ENCODE measurements at places on chromosomes 1 and 21. TPM values are rescaled to one million over a fixed set of nuclear protein-coding genes. Genes with fewer than 3 reads are reported as not detected.
A peak's percentile ranks its signal among the peaks of the same experiment; 100 is the strongest.

Gene DNAH14
- total RNA-seq: 9.2 TPM

- no peak for DNase-seq
Measured at GRCh38 chr1:60265560-60266535, 192.3 kb upstream of the C1orf87 start.

GRCh38 chr1:162927421-162927820 is 66.4 kb upstream of the CCDC190 start:
- no peak for DNase-seq

DNA sequence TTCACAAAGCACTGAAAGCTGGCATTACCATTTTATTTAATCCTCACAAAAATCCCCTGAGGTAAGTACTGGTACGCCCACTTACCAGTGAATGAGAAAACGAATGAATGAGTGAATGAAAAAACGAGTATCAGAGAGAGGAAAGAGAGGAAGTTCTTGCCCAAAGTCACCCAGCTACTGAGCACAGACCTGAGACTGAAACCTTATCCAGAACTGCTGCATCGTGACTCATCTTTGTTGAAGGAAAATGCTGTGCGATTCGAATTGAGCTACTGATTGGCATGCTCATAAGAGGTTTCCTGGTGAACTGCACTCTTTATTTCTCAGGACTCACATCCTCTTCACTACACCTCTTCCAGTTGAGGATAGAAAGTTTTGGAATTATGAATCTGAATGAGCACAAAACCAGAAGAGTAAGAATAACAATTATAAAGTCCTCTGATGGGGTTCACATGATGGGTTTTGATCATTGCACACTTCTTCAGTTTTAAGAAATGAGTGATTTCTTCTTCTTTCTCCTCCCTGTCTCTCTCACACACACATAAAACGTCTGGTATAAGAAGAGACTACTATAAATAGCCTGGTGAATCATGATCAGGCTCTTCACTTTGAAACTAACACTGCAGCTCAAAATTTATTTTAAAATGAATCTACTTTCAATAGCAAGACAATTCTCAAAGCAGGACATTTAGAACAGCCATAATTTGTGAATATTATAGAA is 32.1 kb downstream of the IL12RB2 start:
- no peak for DNase-seq

- no peak for DNase-seq
Measured at GRCh38 chr1:244862354-244862698, 2.0 kb downstream of the HNRNPU start.

DNA sequence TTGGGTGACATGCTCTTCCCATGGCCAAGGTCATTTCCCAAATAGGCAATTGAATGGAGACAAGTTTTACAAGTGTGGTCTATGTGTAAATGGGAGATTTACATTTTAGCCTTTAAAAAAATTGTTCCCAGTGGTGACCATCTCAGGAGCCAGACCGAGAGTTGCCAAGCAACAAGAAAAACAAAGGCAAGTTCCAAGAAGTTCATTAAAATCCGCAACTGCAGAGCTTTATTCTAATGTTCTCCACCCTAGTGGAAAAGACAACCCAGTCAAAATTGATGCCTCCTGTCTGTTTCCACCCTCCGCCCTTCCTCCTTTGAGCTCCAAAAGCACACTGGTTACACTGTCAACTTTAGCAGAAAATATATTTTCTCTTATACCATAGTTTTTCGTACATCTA is 33.2 kb upstream of the CD55 start:
- DNase-seq: no peak

DNA sequence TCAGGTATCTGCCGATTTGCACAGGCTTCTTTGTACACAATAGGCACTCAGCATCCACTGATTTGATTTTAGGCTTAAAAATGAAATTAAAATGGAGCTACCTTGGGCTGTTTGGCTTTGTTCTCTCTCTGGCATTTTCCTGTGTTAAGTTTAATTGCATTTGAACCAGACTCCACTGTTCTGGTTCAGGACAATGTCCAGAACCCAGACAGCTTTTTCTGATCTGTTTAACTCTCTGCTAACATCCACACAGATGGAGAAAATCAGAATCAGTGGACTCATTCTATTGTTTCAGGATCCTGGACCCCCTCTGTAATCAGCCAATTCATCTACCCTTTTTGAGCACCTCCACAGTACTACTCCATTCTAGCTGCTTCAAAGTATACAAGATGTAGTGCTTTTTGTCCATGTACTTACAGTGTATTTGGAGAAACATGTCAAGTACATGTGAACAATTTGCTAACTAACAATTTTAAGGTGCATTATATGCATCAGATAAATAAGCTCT is 248.1 kb downstream of the PTBP2 start:
- DNase-seq: no peak

DNA sequence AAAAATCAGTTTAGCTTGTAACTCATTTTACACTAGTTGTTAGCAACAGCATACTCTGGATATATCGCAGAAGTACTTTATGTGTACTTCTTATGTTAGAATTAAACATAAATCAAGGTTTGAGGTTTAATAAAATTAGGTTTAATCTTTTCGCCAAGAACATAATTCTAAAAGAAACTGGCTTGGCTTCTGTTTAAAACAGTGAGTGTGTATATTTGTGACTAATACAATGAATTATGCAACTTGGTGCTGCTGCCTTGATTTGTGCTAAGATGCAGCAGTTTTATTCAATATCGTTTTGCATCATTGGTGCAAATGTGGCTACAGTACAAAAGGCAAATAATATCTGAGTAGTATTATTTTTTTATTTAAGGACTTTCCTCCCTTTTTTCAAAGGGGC is 44.8 kb downstream of the USP25 start:
- DNase-seq: no peak

DNA sequence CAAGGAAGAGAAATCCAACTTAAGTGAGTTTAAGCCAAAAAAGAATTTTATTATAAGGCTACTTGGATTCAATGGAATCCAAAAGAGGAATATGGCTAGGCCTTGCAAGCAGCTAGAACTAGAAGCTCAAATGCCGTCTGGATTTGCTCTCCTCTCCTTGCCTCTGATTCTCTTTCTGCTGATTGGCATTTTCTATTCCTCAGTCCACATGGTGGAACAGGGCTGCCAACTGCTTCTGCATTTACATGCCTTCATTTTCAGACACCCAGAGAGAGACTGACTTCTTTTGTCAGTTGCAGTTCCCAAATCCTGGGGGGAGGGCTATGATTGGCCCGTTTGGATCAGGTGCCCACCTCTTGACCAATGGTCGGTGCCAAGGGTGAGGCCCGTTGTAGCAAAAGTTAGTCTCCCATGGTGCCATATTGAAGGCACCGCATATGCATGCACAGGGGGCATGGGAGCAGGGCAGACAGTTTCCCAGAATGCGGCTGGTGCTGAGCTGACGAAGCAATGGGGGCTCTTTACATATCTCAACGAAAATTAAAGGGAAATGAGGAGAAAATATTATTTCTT is 18.3 kb downstream of the ZBTB18 start:
- no peak for DNase-seq

- no peak for DNase-seq
Measured at GRCh38 chr21:46205766-46206162, 21.5 kb upstream of the SPATC1L start.

DNA sequence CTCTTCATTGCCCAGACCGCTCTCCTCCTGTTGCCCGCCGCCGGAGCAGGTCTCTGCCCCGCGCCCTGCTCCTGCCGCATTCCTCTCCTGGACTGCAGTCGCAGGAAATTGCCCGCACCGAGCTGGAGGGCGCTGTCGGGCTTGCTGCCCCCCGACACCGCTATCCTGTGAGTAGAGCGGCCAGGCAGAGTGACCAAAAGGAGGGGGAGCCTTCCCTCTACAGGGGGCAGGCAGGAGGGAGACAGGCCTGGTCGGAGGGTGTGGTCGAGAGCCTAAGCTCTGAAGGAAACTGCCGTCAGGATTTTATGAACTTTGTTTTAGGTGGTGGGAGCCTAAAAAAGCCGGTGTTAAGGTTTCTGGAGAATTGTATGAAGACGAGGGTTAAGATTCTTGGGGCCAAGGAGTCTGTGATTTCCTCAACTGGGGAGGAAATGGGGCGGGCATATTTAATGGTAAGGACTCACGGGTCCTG is 517 bp downstream of the LRIG2 start:
- peak; percentile 69 for DNase-seq

DNA sequence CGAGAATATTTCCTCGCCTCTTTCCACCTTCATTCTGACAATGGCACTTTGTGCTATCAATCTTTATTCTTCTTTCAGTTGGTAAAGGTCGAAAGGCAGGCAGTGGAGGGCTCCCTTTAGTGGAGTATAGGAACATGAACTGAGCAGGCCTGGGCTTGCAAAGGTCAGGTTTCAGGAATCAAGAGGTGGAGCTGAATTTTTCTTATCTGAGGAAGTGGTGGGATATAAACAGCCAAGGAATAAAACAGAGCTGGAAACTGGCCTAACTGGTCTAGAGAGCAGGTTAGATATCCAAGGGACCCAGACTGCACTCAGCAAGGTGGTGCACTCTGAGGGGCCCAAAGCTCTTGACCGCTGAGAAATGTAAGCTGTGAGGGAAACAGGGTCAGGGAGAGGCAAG is 99.1 kb downstream of the PLA2G4A start:
- no peak for DNase-seq

- peak; percentile 24 for DNase-seq
Measured at GRCh38 chr1:32448773-32449456, 16.0 kb upstream of the ZBTB8B start.
